Stimulated activated CD4-positive, alpha-beta T cell treated with anti-CD3 and anti-CD28 coated beads, Interleukin-1b, Interleukin-23, amount 100 ng/mL, for 4 hours (primary cell): ENCODE measurements at places on chromosomes 1 and 21.

DNA sequence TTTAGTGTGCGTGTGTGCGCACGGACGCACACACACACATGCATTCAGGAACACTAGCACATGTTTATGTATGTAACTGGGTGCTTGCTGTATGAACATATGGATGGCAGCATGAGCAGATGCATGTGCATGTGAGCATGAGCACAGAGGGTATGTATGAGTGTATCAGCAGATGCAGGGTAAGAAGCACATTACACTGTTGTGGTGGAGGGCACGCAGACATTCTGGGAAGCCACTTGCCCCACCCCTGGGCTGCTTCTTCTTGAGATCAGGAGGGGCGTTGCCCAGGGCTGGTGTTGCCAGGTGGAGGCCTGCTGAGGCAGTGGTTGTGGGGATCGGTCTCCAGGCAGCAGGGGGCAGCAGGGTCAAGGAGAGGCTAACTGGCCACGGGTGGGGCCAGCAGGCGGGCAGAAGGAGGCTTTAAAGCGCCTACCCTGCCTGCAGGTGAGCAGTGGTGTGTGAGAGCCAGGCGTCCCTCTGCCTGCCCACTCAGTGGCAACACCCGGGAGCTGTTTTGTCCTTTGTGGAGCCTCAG, 3.9 kb upstream of the P3R3URF start:
- DNase-seq, result no peak

- no peak for DNase-seq
These were observed 3.8 kb downstream of the MASP2 start for GRCh38 chr1:11042995-11043874.

- DNase-seq, result no peak
These were observed 25.1 kb downstream of the IARS2 start for GRCh38 chr1:220119043-220119512.

GRCh38 chr1:29711582-29712283, 475.4 kb downstream of the PTPRU start:
- DNase-seq, result no peak

DNA sequence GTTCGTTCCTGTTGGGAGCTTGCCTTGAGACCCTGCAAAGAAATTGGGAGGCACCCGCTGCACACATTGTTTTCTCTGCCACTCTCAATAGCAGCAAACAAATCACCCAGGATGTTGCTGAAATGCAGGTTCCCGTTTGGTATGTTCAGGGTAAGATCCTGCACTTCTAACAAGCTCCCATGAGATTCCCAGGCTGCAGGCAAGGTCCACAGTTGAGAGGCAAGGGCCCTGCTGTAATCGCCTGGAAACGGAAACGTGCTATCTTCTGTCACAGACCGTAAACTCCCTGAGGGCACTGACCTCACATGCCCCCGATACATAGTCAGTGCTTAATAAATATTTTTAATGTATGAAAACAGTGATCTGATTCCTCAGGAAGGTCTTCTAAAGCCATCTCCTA, 37.8 kb downstream of the XCL1 start:
- DNase-seq, result no peak

GRCh38 chr1:53586765-53587164, 127.6 kb downstream of the DMRTB1 start:
- no peak for DNase-seq

DNA sequence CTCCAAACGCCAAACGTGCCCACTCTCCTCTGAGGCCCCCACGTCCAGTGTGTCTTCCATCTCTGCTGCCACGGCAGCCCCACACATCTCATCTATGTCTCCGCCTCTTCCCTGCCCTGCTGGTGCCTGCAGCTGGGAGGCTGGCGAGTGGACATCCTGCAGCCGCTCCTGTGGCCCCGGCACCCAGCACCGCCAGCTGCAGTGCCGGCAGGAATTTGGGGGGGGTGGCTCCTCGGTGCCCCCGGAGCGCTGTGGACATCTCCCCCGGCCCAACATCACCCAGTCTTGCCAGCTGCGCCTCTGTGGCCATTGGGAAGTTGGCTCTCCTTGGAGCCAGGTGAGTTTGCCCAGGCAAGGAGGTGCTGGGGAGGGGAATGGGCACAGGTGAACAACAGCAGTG, 8.6 kb downstream of the ADAMTSL4 start:
- no peak for DNase-seq

- no peak for DNase-seq
These were observed 135.3 kb upstream of the PRMT6 start for GRCh38 chr1:106921186-106921585.

DNA sequence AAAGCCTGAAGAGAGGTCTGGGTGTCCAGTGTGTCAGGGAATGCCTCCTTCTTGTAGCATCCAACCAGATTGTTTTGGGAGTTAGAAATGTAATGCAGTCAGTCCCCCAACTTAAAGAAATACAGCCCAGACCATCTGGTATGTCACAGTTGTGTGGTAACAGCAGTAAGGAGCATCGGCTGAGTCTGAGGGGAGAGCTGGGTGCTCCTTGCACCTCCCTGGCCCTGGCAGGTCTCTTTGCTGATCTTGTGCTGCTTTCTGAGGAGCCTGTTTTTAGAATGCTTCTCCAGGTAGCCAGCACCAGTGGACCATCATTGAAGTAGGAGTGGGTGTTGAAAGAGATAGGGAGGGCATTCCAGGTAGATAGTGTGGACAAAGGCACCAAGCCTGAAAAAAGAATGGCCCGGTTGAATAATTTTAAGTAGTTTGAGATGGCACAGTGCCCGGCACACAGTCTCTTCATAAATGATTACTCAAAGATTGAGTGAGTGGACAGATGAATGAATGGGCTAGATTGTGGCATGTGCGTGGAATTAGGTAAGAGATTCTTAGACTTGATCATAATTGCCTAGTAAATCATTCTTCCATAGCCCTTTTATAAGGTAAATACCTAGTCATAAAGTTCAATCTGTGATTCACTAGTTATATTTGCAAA, 46.5 kb downstream of the LAMC1 start:
- no peak for DNase-seq

DNA sequence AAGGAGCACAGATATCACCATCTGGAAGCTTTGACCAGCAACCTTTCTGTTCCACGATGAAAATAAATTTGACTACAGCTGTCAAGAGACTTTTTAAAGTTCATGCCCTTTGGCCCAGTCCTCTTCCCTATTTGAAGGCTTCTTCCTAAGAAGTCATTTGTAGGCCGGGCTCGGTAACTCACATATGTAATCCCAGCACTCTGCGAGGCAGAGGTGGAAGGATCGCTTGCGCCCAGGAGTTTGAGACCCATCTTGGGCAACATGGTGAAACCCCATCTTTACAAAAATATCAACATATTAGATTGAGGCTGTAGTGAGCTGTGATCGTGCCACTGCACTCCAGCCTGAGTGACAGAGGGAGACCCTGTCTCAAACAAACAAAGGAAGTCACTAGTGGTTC, 58.3 kb upstream of the IFFO2 start:
- DNase-seq, result no peak

DNA sequence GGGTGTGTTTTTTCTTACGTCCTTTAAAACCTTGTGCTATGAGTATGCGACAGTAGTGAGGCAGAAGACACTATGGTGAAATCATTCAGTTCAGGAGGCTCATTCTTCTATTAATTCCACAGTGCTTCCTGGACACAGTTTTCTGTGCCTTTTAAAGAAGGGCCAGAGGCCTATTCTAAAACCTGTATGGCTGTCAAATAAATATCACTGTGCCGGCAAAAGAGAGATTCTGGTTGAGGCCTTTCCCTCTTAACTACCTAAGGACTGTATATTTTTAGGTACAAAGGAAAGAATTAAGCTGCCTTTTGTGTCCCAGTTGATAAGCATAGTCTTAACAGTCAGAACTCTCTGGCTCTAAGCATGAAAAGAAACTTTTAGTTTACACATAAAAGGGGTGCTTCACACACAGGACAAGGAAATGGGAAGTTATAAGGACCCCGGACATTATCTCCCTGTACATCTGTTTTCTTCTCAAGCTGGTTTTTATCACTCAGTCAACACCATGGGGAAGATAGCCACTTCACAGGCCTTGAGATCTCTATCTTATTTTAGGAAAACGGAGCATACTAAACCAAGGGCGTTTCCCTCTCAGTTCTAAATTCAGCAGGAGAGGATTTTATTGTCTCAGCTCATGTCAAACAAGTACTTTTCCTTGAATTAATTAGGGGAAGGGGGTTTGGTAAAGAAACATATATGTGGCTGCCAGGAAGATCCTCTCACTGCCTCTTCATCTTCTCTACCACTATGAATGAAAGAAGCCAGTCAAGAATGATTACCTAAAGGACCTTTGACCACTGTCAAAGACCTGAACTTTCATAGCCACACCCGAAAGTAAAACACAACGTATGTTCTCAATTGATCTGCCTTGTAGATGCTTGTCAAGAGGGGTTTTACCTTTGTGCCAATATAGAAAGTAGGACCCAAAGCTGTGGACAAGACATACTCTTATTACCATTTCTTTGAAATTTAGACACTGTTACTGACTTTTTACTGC, 71.4 kb upstream of the HSPA13 start:
- no peak for DNase-seq

- no peak for DNase-seq
These were observed 46.1 kb upstream of the LIN9 start for GRCh38 chr1:226355016-226355415.

DNA sequence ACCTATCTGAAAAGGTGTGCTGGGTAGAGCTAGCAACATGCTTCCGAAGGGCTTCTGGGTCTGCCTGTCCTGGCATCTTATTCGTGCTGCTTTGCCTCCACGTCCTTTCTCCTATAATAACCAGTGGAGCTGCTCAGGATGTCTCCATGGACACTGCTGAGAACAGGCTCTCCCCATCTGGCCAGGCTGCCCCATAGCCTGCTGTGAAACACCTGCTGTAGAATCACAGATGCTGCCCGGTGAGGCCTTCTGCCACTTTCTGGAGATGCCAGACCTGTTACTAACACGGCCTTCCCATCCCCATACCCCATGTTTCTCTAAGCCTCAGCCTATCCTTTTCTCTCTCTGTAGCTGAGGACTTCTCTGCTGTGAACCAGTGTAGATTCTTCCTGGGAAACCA, 120.5 kb downstream of the IER5 start:
- no peak for DNase-seq

- no peak for DNase-seq
These were observed 182.3 kb upstream of the GREM2 start for GRCh38 chr1:240794046-240794843.

DNA sequence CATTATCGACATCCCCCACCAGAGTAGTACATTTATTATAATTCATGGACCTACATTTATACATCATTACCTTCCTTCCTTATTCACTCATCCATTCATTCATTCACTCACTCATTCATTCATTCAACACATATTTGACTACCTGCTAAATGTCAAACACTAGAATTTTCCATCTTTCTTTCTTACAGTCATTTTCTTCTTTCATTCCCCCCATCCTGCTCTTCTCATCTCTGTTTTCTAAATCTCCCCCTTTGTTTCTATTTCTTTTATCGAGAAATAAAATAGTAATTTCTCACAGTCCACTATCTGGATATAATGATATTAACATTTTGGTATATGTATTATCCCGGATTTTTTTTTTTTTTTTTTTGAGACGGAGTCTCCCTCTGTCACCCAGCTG, 27.8 kb upstream of the FMO3 start:
- no peak for DNase-seq

GRCh38 chr21:29002442-29003144, 9.9 kb upstream of the LTN1 start:
- DNase-seq, result peak; percentile 89

DNA sequence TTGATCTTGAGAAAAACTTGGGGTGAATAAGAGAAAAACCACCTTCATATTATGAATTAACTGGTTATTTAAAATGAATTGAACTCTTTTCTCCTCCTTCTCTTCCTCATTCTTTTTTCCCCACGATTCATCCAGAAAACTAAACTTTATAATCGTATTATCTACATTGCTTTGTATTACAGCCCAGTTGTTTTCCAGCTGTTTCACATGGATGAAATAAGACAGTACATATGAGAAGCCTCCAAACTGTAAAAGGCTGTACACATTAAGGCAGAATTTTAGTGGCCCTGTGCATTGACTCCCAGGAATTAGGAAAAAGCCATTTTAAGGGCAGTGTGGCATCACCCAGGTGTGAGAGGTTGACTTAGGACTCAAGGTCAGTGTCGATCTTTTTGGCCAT, 80.3 kb upstream of the PGBD5 start:
- no peak for DNase-seq

DNA sequence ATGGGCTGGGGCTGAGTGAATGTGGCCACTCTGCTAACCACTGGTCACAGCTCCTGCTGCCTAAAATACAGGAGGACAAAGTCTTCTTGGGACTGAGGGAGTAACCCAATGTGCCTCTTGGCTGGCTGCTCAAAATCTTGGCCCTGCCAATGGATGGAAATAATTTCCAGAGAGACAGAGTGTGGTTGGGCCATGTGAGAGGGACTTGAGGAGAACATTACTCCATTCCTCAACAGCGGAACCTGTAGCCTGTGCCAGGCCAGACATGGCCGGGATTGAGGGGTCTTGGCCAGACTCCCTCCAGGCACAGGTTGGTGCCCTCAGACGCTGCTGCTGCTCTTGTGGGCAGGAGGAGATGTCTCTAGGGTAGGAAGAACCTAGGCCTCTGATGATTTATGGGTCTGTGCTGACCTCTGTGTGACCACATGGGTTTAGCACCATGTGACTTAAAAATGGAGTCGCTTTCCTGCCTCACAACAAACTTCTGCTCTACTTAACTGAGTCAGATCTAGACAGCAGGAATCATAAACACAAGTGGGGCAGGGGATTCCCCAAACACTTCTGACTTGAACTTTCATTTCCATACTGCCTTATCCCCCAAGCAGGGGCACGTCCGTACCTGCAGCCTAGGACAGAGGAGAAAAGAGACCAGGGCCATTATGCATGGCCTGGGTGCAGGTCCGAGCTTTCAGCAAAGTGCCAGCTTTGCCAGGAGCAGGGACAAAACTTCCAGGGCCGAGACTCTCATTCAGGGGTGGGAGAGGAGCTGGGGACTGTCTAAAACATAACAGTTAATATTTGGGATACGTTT, 79.2 kb downstream of the CD34 start:
- DNase-seq, result no peak

- no peak for DNase-seq
These were observed 404.3 kb downstream of the NTNG1 start for GRCh38 chr1:107545056-107545577.

DNA sequence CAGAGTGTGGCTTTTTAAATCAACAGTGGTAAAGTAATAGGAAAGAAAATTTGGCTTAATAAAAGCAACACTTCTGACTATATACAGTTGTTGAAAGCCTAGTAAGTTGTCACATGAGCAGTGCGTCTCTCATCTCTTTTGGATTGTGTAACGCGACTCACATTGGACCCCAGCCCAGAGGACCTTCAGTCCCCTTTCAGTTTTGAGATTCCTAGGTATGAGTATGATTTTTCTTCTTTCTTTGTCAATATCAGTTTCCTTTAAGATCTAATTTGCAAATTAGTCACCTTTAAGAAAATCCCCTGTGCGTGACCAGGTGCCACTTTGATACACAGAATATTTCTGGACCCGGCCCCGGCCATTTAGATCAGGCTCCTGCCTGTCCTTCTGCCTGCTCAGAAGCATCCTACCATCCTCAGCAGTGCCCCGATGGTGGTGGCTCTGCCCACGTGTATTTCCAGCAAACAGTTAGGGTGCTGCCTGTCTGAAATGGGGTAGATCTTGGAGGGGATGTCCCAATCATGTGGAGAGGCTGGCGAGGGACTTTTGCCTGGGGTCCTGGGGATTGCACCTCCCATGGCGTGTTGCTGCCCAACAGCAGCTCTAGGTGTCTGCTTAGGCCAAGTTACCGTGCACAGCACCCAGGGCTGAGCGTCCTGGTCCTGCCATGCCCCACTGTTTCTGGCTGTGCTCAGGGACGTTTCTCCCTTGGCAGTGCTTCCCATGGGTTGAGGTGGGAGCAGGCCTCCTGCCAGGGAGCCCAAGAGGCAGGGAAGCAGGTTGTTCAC, 21.1 kb downstream of the SNAP47 start:
- no peak for DNase-seq

GRCh38 chr1:242890192-242890741, 364.8 kb downstream of the CEP170 start:
- no peak for DNase-seq

GRCh38 chr1:114702737-114703136, 7.4 kb upstream of the AMPD1 start:
- no peak for DNase-seq
